CD8-positive, alpha-beta memory T cell (primary cell): ENCODE measurements at places on chromosomes 3 and 15. TPM values are rescaled to one million over a fixed set of nuclear protein-coding genes. Genes with fewer than 3 reads are reported as not detected.

DNAH12 gene
- 0.13 TPM for total RNA-seq

PCOLCE2 gene
- not detected for total RNA-seq

FAM98B gene
- total RNA-seq = 60.9 TPM

DNA sequence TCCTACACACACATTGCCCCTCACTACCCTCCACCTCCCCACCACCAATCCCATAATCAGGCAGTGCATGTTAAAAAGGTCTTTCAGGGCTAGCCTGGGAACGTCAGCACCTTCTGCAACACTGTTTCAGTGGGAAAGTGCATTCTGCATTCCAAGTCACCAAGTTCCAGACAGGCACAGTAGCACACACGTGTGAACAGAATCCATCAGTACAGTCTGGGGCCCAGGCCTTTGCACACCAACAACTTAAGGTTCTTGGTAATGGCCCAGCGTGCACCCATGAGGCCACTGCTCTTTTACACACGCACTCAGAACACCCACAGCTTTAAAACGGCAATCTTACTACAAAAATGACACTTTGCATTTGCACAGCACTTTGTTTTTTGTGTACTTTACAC lies 1.2 kb downstream of the ANXA2 start:
- no peak for DNase-seq

- DNase-seq = no peak
Measured at GRCh38 chr15:69380100-69380725, 33.9 kb upstream of the KIF23 start.

DNA sequence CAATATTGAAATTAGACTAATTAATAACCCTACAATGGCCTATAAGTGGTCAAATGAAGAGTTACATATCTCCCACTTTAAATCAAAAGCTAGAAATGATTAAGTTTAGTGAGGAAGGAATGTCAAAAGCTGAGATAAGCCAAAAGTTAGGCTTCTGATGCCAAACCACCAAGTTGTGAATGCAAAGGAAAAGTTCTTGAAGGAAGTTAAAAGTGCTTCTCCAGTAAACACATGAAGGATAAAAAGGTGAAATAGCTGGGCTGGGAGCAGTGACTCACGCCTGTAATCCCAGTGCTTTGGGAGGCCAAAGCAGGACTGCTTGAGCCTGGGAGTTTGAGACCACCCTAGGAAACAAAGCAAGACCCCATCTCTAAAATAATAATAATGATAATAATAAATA lies 46.9 kb upstream of the DCUN1D1 start:
- no peak for DNase-seq

- no peak for DNase-seq
Measured at GRCh38 chr15:67066959-67067853, 1.8 kb downstream of the SMAD3 start.

DNA sequence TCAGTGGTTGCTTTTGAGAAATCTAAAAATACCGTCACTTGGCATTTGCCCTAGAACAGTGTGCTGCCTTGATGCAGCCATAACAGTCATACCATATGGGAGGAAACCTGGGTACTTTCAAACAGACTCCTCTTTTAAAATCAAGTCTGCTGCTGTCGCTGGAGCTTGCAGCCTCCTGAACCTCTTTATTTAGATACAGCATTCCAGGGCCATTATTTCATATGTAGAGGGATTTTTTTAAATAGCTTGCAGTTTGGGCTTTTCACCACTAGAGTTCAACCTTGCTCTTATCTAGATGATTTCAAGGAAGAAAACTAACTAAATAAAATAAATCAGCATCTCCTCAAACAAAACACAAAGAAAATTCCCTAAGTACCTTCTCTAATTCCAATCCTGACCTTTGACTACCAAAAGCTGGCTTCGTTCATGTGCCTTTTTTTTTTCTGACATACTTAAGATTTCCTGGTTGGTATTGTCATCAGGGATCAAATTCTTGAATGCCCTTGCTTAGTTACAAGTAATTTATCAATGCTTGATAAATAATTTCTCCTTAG lies 111.6 kb downstream of the KBTBD8 start:
- no peak for DNase-seq

DNA sequence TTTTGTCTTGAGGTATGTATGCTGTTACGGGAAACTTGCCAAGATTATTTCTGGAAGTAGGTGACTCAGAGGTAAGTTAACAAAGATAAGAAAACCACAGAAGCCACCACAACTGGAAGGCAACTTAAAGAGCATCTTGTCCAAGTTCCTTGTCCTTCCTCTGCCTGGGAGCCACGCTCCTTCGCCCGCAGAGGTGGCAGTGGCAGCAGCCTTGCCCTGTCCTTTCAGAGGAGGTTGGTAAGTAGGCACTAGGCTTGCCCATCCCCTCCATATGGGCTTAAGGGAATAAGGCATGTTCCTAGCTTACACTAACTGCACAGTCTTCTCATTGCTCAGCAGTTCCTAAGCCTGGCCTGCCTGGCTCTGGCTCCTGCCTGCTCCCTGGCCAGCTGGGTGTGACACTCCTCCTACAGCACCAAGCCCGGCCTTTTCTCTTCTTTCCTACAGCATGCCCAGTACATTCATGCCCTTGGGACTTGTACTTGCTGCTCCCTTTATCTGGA lies 48.0 kb upstream of the RAB6B start:
- no peak for DNase-seq

GRCh38 chr15:89426500-89426899 lies 69.9 kb downstream of the RHCG start:
- no peak for DNase-seq
